ENCODE measurements at places on chromosomes 1 and 21. TPM values are rescaled to one million over a fixed set of nuclear protein-coding genes. Genes with fewer than 3 reads are reported as not detected.

The NHLH1 gene
- total RNA-seq: 0.08 TPM

The SLC45A1 gene
- total RNA-seq: 0.79 TPM

The OR2W3 gene
- 1.0 TPM for total RNA-seq

The KDF1 gene
- 11.0 TPM for total RNA-seq

The ADARB1 gene
- 6.9 TPM for total RNA-seq

The NUP210L gene
- total RNA-seq: not detected

The TMEM82 gene
- total RNA-seq: not detected

The TTC34 gene
- under 0.01 TPM for total RNA-seq

The DAB1 gene
- under 0.01 TPM for total RNA-seq

DNA sequence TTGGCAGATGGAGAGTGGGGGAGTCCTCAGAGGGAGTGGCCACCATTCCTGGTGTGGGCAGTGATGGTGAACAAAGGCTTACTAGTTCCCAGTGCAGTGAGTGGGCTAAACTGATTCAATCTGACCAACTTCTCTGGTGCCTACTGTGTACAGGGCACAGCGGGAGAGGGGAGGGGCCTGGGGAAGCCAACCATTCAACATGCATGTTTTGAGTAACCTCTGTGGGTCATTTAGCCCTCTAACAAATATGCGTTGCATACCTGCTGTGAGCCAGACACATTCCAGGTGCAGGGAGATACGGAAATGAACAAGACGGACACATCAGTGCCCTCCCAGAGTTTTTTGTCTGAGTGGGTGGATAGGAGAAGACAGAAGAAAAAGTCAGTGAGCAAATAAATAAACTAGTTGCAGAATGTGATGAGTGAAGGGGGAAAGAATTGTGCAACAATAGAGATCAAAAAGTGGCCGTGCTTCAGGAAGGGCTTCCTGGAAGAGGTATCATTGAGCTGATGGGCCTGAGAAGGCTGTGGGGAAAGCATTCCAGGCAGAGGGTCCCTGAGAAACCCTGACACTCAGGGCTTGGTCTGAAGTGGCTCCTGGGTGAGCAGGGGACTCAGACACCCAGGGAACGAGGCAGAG lies 78.8 kb downstream of the EPHB2 start:
- peak; percentile 83 for DNase-seq

DNA sequence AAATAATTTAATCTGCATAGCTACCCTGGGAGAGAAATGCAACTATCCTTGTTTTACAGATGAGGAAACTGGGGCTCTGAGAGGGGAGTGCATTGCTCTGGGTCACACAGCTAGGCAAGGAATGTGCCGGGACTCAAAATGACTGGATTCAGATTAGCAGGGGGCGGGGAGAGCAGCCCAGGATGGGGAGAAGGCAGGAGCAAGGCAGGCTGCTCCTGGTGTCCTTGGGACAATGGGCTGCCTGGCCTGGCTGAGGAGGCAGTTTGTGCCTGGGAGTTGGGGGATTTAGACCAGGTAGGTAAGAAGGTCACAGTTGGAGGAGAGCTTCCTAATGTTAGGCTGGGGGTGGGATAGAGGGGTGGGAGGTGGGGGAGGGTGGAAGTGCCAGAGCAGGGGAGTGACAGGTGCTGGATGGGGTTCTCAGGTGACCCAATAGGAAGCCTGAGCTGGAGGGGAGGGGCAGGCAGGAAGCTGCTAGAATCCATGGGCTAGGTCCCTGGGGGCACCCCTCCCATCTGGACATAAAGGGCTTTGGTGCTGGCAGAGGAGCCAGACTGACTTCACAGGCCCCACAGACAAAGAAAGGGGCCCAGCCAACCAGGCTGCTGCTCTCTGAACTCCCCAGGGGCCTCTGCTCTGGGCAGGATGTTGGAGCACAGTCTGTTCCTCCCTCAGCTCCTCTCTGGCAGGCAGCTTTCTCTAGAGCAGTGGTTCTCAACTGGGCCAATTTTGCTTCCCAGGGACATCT lies 29.0 kb downstream of the TRIM62 start:
- DNase-seq: no peak

DNA sequence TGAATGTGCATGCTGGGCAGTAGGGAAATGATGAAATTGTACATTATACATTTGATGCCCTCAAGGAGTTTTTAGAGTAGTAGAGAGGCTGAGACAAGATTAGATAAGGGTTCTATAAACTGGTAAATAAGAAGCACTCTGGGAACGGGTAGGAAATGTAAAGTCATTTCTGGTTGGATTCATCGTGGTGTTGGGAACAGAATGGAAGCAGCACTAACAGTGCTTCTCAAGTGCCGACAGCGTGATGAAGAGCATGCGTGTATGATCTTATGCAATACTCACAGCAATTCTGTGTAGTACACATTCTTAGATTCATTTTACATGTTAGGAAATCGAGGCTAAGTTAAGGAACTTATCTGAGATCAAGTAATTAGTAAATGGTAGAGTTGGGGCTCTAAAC lies 45.9 kb downstream of the GPR88 start:
- DNase-seq: no peak

- no peak for DNase-seq
Observed at GRCh38 chr1:28027238-28027637, 61.2 kb downstream of the EYA3 start.

GRCh38 chr1:213376862-213377372 lies 325.9 kb downstream of the RPS6KC1 start:
- DNase-seq: peak; percentile 61

GRCh38 chr1:155184835-155185782 lies 11.5 kb downstream of the TRIM46 start:
- DNase-seq: no peak

- DNase-seq: peak; percentile 67
Observed at GRCh38 chr1:21568006-21568746, 59.0 kb downstream of the ALPL start.

GRCh38 chr1:155093911-155094621 lies 15.4 kb downstream of the EFNA3 start:
- DNase-seq: no peak

- DNase-seq: no peak
Observed at GRCh38 chr1:21200767-21201166, 24.1 kb upstream of the EIF4G3 start.

DNA sequence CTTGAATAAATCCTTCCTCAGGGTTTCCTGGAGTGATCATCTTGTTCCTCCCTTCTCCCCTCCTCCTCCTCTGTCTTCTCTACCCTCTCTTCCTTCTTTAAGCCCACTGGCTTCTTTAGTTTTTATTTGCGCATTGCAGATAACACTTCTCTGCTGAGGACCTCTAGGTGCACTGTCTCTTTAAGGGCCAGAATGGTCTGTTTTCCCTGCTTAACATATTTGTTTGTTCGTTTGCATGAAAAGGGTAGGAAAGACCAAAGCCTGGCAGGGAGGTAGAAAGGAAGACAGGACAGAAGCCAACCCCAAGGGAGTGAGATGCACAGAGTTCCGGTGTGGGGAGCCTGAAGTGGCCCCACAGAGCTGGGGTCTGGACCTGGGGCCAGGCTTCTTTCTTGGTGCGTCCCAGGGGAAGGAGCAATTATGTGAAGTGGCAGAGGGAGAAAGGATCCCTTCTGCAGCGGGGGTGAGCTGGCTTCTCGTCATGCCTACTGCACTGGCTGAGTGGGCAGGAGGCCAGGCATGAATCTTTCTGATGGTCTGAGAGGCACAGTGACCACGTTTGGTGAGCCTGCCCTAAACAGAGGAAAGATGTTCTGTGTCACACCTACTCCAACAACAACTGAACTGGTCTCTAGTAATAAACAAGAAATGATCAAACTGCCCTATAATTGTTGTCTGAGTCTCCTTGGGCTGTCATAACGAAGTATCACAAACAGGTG lies 232.7 kb downstream of the KCNJ6 start:
- DNase-seq: no peak

DNA sequence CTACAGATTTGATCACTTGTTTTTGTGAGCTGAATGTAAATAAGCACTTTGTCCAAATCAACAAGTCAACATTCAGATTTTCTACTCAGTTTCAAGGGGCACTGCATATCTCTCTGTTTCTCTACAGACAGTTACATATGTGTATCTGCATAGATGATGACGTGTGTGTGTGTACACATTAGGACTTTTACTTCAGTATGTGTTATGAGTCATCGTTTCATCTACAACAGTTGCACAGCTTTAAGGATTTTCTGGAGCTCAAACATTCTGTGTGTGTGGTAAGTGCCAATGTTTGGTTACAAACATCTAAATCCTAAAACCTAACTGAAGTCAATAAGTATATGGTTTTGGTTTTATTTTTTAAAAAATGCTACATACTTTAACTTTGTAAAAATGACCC lies 494.5 kb upstream of the PBX1 start:
- no peak for DNase-seq

DNA sequence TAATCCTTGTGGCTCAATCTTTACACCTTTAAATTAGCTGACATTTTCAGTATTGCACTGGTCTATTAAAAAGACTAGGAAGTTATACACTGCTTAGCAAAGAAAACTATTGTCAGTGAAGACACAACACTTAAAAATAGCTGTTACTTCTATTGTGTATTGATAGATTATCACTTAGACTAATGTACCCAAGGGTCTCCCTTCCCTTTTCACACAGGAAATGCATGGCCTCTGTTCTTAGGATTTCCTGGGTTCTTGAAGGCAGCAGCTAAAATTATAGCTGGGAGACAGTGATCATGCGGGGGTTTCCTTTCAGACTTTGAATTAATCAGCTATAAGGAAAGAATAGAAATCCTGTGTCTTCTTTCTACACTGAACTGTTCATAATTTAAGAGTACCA lies 12.8 kb downstream of the DIP2A start:
- no peak for DNase-seq

DNA sequence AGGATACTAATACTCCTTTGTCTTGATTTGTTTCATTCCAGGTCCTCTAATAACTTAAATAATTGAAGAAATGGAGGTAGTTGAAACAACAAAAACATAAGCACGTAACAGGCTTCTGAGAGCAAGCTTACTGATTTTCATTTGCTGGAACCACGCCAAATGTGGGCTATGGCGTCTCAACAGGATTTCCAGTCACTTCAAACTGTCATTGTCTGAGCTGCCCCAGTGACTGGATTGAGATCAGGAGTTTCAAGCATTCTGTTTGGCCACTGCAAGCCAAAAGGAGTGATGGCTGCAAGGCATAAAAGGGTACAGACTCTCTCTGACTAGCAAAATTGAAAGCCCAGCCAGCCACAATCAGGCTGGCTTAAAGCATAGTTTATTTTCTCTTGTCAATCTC lies 289.9 kb downstream of the DPYD start:
- no peak for DNase-seq

Measured in kidney epithelial cell (primary cell).